T-cell (primary cell): ENCODE measurements at places on chromosomes 6 and 20.

DNA sequence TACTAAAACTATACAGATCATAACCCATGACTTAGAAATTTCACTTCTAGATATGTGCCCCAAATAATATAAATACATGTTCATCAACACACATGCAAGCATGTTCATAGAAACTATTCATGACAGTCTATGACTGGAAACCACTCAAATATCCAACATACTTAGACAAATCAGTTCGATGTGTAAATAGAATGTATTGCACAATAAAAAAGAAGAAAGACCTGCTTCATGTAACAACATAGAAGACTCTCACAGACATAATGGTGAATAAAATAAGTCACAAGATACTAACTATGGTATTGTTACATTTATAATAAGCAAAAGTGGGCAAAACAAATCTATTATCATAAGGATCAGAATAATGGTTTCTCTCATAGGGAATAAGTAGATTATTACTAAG, 163.5 kb upstream of the THBS2 start:
- DNase-seq, result no peak

DNA sequence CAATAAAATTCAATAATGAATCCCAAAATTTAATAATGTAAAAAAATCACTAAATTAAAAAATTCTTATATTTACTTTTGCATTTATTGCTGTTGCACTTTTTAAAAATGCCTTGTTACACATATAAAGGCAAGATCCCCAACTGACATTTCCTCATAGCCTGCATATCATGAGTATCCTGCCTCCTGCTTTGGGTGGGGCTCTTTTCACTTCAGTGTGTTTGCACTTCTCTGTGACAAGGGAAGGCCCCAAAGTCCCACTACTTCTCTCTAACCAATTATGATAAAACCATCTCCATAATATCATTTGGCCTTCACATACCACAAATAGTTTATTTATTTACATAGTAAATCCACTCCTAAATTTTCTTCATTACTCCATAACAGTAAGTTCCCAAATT, 446.1 kb upstream of the MARCKS start:
- DNase-seq, result no peak

- DNase-seq, result no peak
Measured at GRCh38 chr6:75943381-75943780, 129.1 kb downstream of the IMPG1 start.

- no peak for DNase-seq
Measured at GRCh38 chr6:95973976-95974375, 41.8 kb upstream of the FUT9 start.

DNA sequence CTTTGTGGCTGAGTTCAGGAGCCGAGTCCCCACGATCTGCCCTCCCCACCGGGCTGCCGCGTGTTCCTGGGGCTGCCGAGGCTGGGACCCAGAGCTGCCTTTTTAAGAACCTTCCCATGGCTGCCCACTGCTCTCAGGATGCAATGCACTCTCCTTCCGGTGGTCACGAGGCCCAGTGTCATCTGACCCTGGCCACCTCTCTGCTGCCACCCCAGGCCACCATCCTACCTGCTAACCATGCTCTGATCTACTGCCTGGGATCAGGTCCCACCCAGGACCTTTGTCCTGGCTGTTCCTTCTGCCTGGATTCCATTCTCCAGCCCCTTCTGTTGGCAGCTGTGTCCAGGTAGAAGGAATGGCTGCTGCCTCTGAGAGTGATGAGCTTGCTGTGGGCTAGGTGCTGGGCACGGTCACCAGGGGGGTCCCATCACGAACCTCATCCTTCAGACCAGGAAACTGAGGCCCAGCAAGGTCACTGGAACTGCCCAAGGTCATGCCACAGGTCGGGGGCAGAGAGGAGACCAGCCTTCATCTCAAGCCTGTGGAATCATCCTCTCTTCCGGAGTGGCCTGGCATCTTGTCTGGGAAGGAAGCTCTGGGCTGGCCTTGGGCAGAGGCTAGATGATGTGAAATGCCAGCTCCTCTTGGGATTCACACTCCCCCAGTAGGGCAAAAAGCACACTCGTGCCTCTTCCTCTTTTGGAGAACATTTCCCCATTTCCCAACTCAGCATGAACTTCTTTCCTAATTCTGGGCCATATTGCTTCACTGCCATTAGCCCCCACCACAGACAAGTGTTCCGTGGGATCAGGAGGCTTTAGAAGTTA, 20.5 kb downstream of the PCK1 start:
- no peak for DNase-seq

DNA sequence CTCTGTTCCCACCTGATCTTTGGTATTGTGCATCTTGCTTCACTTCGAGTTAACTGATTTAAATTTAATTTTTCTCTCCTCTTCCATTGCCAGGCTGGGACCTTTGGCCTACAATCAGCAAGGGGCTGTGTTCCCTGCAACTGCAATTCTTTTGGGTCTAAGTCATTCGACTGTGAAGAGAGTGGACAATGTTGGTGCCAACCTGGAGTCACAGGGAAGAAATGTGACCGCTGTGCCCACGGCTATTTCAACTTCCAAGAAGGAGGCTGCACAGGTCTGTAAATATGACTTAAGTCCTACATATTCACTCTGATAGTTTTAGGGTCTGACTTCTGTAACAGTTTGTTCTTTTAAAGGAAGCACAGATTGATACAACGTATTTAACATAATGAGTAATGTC, 412.4 kb downstream of the ARHGAP18 start:
- no peak for DNase-seq

DNA sequence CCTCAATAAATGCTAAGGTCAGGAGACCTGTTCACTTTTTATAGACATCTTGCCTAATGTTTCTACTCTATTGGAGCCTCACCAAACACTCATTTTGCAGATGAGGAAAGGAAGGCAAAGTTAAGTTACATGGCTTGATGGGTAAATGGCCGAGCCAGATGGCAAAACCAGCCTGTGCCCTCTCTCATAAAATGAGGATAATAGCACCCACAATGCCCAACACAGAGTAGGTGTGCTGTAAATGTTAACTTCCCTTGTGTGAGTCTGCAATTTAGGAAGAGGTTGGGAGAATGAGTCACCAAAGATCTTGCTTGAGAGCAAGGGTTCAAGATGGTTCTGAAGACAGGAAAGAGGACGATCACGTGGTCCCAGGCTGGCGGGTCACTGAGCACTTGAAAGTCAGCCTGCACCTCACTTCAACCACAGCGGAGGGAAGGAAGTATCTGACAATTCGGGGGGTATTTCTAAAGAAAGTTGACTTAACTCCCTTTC, 3.3 kb downstream of the KCNK5 start:
- no peak for DNase-seq

GRCh38 chr20:54606380-54606779, 131.0 kb downstream of the DOK5 start:
- DNase-seq, result no peak

- no peak for DNase-seq
Measured at GRCh38 chr20:62227977-62228958, 8.2 kb upstream of the HRH3 start.

GRCh38 chr6:89013438-89013837, 50.0 kb upstream of the RNGTT start:
- no peak for DNase-seq

DNA sequence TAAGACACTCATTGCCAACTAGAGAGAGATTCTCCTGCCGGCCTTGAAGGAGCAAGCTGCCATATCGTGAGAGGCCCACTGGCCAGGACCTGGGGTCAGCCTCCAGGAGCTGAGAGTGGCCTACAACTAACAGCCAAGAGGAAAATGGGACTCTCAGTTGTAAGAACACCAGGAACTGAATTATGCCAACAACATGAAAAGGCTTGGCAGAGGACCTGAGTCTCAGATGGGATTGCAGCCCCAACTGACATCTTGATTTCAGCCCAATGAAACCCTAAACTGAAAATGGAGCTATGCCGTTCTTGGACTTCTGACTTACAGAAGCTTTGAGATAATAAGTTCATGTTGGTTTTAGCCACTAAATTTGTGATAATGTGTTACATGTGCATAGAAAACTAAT, 193.5 kb upstream of the LRFN2 start:
- DNase-seq, result no peak

DNA sequence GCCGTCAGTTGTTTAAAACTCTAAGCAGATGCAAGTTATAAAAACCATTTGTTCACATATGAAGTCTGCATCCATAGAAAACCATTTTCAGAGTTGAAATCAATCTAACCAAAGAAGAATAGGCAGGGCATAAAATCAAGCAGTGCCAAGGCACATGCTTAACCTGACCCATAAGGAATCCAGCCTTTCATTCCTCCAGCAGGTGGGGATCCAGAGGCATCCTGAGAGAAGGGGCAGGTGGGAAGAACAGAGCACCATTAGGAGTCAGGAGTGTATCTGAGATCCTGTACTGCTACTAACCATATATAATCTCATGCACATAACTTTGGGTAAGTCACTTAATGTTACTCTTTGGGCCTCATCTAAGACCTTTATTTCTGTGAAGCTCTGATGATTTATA, 29.4 kb upstream of the FOXO3 start:
- no peak for DNase-seq

DNA sequence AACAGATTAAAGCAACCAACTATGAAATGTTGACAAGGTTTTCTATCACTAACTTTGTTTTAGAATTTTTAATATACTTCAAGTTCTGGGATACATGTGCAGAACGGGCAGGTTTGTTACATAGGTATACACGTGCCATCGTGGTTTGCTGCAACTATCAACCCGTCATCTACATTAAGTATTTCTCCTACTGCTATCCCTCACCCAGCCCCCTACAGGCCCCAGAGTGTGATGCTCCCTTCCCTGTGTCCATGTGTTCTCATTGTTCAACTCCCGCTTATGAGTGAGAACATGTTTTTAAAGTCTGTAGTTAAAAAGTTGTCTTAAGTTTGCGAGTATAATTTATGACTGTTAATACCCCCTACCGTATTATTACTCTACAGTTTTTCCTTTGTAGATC, 844.3 kb upstream of the MANEA start:
- no peak for DNase-seq

- no peak for DNase-seq
Measured at GRCh38 chr20:11227602-11228001, 553.8 kb upstream of the JAG1 start.

DNA sequence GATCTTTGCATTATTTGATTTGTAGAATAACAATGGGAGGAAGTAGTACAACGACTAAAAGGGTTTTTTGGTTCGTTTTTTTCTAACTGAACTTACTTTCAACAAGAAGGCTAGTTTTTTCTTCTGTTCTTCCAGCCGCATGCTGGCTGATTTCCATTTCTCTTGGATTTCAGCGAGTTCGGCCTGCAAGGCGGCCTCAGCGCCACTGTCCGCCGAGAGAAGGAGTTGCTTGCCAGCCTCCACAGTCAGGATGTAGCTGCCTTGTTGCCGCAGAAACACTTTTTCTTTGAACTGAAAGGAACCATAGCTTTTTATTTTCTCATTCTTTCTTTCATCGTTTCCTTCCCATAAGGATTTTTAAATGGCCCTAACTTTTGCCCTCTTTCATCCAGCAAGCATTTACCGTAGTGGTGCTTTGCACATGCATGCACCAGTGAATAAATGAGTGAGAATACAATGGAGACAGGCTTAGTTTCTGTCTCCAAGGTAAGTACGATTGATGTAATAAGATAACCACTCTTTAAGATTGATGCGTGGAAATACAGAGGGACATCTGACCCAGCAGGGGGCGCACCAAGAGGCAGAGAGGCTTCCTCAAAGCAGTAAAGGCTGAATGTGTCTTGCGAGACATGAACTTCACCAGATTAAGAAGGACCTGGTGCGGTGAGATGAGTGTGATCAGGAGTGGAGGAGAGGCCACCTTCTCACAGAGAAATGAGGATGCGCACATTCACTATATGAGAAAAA, 398.8 kb downstream of the ESR1 start:
- DNase-seq, result peak; percentile 46

GRCh38 chr6:141169419-141169818, 963.3 kb upstream of the GJE1 start:
- DNase-seq, result no peak

DNA sequence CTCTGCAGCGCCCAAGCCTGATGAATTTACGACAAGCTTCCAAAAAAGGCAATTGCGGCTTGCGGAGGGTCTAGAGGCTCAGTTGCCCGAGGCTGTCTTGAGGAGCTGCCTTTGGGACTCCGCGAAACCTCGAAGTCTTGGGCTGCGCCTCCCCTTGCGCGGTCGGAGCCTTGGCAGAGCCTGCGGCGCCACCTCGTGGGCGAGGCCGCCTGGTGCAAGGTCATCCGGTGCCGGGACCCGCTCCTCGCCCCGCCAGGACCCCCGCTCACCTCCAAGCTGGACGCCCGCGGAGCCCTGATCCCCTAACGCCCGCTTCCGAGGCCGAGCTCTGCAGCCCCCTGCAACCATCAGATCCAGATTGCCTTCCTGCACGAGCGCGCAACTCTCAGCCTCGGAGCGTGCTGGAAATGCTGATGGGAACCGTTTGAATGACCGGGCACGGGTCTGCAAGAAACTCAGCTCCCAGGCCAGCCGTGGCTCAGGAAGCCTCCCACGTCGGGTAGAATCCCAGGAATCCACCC, 14.9 kb upstream of the FAM210B start:
- DNase-seq, result peak; percentile 31

GRCh38 chr6:52509281-52510212, 67.3 kb downstream of the TRAM2 start:
- no peak for DNase-seq

DNA sequence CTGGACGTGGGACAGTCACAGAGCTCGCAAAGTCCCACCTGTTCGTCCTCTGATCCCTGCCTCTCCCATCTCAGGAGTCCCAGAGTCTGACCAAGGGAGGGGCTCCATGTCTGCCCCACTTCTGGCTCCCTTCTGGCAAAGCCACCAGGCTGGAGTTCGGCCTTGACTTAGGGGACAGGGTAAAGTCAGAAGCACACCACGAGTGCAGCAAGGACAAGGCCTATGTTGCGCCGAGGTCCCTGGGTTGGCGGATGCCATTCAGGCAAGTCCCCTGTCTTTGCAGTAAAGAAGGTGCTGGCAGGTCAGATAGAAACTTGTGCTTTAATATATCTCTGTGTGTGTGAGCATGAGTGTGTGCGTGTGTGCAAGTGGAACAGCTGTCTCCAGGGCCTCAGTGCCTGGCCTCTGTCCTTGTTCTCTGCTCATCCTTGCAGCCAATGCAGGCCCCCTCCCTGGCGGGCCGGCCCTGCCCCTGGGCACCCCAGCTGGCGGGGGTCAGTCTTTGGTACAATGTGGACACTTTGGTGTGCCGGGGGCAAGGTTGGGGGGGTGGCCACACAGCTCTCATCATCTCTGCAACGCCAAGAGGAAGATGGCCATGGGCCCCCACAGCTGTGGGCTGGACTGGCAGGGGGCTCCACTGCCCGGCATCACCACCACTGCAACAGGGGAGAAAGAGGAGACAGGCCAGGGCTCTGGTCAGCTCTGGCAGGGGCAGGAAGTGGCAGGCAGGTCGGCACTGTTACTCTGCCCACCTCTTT, 60.7 kb downstream of the MDGA1 start:
- no peak for DNase-seq

GRCh38 chr6:105587349-105588122, 184.7 kb upstream of the PREP start:
- DNase-seq, result no peak

GRCh38 chr6:134689641-134690040, 260.3 kb downstream of the ALDH8A1 start:
- DNase-seq, result no peak

GRCh38 chr20:8740265-8740664, 328.6 kb upstream of the PLCB4 start:
- DNase-seq, result no peak
